ENCODE measurements at places on chromosomes 3 and 15. TPM values are rescaled to one million over a fixed set of nuclear protein-coding genes. Genes with fewer than 3 reads are reported as not detected.

DNA sequence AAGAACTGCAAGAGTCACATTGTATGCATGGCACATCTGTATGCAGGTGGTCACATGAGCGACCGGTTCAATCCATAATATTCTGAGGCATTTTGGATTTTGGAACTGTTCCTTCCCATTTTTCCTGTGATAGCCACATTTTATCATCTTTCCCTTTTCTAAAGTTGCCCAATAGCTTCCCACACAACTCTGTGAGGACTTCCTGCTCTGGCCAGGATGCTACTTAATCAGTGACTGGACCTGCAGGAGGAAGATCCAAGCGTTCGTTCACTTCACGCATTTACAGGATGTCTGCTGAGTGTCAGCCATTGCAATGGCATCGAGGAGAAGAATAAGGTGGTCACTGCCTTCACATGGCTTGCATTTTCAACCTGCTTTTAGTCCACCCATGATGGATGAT, 9.8 kb downstream of the KLHL6 start:
- DNase-seq = no peak

- no peak for DNase-seq
Measured at GRCh38 chr15:50166216-50166615, 15.8 kb upstream of the SLC27A2 start.

GRCh38 chr3:104367000-104367399, 999.7 kb upstream of the ALCAM start:
- DNase-seq = no peak

DNA sequence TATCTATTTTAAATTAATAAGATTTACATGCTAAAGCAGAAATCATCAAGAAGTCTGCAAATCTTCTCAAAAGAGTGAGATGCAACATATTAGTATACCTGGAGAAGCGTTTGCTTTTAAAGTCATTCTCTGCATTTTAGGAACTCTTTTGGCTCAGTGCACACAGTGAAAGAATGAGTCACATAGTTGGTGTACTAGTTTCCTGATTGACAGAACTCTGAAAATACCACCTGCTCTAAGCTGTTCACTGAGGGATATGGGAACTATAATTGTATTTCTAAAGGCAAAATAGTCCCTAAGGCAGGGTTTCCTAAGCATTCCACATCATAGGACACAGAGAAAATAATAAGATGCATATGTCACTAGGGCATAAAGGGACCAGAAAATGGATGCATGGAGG, 838.5 kb downstream of the DIPK2A start:
- no peak for DNase-seq

Gene LMAN1L
- total RNA-seq = not detected

DNA sequence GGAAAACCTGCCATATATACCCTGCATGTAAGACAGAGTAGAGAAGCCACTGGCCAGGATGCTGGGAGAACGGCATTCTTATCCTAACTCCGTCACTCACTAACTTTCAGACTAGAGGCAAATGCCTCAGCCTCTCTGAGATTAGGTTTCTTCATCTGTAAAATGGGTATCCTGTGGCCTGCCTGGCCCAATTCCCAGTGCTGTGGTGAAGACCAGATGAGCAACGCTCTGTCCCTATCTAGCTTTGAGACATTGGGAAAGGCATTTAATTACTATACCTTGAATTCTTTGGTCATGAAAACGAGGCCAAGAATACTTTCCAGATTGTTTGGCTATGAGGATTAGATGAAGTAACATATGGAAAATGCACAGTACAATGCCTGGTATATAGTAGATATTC, 35.9 kb downstream of the CEMIP start:
- no peak for DNase-seq
